Kidney capillary endothelial cell (primary cell): ENCODE measurements at places on chromosomes 1 and 21.
A peak's percentile ranks its signal among the peaks of the same experiment; 100 is the strongest.

- peak; percentile 41 for DNase-seq
Measured at GRCh38 chr1:178055093-178055492, 38.8 kb upstream of the RASAL2 start.

DNA sequence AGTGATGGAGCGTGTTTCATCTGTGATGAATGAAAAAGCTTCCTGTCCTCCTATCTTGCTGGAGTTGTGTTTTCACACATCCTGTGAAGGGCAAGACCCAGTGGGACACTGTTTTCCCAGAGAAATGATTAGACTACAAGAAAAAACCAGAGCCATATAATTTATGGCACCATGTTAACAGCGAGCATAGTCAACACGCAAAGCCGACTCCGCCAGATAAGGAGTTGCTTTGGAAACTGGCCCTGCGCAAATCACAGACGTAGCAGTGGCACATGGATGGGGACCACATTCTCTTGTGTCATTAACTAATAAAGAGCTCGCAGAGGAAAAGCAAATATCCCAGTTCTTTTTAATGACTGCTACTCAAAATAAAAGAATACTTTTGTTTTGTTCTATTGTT, 471.2 kb upstream of the RUNX1 start:
- DNase-seq: no peak

- DNase-seq: no peak
Measured at GRCh38 chr1:17595602-17595925, 56.1 kb downstream of the ARHGEF10L start.

GRCh38 chr1:244322791-244323521, 128.8 kb downstream of the ADSS2 start:
- DNase-seq: peak; percentile 98

DNA sequence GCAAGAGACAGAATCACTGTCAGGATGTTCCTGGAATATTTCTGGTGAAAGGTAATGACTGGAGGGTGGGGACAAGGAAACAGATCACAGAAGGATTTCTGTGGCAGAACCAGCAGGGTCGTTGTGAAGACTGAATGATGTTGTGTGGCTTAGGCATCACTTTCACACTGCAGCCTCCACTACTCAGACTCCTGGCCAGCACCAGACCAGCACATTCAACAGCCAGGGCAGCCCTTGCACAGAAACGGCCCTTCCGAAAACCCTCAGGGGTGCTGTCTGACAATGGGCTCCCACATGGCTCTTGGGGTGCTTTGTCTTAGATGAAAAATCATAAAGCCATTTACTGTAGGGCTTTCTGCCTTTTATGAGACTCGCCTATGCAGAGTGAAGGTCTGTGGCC, 3.8 kb upstream of the RAB7B start:
- no peak for DNase-seq

DNA sequence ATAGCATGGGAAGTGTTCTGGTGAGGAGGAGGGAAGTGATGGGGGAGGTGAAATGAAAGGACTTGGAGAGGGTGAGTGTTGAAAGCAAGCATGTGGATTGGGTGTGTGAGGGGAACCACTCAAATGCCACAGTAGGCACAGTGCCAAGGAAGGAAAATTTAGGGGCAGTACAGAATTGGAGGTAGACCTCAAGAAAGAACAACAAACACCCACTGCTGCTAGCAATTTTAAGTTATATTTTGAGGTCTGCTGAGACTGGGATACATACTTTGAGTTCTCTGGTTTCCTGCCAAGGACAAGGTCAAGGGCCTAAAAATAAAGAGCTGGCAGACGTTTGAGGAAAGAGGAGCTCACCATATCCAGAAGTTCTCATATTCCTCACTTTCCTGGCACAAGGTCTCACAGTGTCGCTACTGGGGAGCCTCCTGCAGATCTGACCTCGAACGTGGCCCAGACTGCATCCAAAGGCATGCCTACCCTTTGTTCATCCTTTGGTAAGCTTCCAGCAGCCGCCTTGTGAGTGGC, 104.0 kb downstream of the BRINP2 start:
- DNase-seq: no peak

DNA sequence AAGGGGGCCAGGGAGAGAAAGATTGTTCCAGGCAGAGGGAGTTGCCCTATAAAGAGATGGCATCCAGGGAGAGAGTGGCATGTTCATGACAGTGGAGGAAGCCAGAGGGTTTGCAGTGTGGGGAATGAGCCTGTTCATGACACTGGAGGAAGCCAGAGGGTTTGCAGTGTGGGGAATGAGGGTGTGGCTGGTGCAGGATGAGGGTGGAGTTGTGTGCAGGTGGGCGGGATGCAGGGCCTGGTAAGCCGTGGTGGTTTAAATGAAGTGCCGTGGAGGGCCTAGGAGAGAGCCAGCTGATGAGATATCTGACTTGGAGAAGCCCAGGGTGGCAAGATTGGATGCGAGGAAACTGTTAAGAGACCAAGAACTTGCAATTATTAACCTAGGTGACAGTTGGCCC, 131.8 kb downstream of the CAMTA1 start:
- DNase-seq: no peak

GRCh38 chr1:203508463-203509073, 14.6 kb downstream of the OPTC start:
- no peak for DNase-seq

DNA sequence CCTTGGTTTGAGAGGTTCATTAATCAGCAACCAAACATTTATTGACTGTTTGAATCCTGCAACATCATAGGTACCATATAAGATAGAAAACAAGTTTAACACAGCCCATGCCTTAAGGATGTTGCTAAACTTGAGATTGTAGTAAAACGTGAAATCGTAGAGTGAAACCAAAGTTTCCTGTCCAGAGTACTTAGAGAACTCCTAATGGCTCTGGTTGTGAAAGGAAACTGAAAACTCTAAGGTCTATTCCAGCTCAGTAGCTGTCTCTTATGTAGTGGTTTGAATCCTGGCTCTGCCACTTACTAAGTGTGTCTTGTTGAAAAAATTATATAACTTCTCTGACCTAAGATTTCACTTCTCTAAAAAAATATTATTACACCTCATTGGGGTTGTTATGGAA, 310.9 kb downstream of the NTNG1 start:
- DNase-seq: no peak

- DNase-seq: no peak
Measured at GRCh38 chr1:3470650-3471355, 16.3 kb downstream of the ARHGEF16 start.
